ENCODE measurements at places on chromosomes 2 and 18. TPM values are rescaled to one million over a fixed set of nuclear protein-coding genes. Genes with fewer than 3 reads are reported as not detected.

The TPO gene
- total RNA-seq, result not detected

The BMP10 gene
- total RNA-seq, result 8.0 TPM

The SCG2 gene
- total RNA-seq, result not detected

The HDHD2 gene
- 23.0 TPM for total RNA-seq

DNA sequence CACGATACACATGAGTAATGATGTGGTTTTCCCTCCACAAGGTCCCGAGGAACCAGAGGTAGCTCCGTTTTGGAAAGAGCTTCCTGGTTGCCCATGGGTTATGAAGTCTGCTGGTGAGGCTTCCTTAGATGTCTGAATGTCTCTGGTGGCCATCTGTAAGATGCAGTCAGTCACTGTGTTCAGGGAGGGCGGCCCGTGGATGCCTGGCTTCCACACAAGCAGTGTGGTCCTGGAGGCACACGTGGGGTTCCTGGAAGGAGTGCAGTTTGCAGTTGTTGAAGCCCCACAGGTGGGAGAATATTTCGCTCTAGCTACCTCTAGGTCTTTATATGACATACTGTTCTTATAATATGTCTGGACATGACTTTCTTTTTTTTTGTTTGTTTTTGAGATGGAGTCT lies 209.0 kb downstream of the FAM210A start:
- H3K27me3 ChIP-seq, result no peaks in the 10 kb centered on the region
- H3K36me3 ChIP-seq, result peaks cover 6% of the 10 kb centered on the region
- no peak for DNase-seq
- H3K4me3 ChIP-seq, result no peak overlapping the region
- H3K27ac ChIP-seq, result no peak overlapping the region
- peaks cover 13% of the 10 kb centered on the region for H3K4me1 ChIP-seq

DNA sequence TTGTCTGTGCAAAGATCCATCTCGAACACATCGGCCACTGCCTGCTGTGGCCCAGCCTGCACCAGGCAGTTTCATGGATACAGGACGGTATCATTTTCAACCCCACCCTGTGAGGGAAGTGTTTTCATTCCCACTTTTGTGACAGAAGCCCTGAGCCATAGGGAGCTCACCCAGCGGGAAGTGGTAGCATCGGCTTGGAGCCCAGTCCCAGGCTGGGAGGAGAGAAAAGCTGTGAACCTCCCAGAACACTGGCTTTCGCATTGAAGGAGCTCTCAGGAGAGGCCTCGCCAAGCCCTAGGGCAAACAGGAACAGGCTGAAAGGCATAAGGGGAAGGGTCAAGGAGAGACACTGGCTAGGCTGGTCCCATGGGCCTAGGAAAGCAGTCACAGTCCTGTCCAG lies 166.1 kb downstream of the TFCP2L1 start:
- H3K4me1 ChIP-seq, result no peaks in the 10 kb centered on the region
- H3K27me3 ChIP-seq, result no peaks in the 10 kb centered on the region
- no peak for DNase-seq
- no peak overlapping the region for H3K27ac ChIP-seq
- H3K4me3 ChIP-seq, result no peak overlapping the region

DNA sequence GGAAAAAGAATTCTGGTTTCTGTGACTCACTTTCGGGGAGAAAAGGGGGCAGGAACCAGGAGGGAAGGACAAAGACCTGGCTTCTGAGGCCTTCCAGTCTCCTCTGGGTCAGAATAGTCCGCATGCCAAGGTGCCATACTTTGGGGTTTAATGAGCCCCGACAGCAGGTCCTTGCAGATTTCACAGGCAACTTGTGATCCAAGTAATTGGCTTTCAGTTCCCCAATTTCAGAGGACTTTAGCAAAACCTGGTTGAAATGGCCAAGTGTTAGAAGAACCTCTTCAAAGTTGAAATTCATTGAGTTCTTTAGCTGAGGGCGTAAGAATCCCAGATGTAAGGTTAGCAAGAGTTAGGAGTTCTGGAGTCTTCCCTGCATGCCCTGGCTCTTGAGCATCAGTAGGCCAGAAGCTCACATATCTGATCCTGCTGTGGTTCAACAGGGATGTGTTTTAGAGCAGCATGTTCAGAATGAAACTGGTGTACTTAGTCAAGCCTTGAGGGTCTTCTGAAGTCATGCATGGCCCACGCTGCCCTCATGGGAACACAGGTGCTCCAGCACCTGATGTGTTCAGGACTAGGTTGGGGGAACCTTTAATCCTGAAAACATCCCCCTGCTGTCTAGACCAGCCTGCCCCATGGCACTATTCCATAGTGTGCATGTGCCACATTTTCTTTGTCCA lies 143.0 kb downstream of the NUP35 start:
- H3K27ac ChIP-seq, result no peak overlapping the region
- no peaks in the 10 kb centered on the region for H3K27me3 ChIP-seq
- no peaks in the 10 kb centered on the region for H3K4me1 ChIP-seq

GRCh38 chr2:208496129-208496528 lies 89.5 kb downstream of the PTH2R start:
- DNase-seq, result no peak
- no peaks in the 10 kb centered on the region for H3K4me1 ChIP-seq
- no peaks in the 10 kb centered on the region for H3K36me3 ChIP-seq

DNA sequence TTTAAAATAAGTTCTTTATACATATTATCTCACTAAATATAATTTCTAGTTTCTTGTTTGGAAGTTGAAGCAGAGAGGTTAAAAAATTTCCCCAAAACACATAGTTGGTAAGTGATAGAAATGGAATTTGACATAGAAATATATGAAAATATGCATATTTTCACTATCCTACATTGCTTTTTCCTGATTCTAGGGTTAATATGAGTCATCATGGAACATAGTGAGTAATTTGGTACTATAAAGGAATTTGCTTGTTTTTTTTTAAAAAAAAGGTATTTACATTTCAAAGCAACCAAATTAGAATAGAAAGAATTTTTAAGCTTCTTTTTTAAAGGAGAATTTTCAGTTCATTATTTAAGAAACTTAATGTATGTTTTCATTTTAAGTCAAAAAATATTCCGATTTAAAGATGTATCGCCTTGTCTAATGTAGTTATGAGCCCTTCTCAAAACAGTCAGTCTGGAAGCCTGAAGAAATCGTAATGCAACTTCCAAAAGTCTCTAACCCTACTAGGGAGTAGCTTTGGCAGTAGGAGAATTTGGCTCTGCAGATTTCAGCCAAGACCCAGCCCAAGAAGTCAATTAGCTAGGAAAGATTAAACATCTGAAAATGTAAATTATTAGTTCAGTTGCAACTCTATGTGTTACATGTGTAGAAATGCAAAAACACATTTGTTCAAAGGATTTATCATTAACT lies 147.3 kb downstream of the RDH14 start:
- DNase-seq, result no peak
- H3K27me3 ChIP-seq, result no peaks in the 10 kb centered on the region

DNA sequence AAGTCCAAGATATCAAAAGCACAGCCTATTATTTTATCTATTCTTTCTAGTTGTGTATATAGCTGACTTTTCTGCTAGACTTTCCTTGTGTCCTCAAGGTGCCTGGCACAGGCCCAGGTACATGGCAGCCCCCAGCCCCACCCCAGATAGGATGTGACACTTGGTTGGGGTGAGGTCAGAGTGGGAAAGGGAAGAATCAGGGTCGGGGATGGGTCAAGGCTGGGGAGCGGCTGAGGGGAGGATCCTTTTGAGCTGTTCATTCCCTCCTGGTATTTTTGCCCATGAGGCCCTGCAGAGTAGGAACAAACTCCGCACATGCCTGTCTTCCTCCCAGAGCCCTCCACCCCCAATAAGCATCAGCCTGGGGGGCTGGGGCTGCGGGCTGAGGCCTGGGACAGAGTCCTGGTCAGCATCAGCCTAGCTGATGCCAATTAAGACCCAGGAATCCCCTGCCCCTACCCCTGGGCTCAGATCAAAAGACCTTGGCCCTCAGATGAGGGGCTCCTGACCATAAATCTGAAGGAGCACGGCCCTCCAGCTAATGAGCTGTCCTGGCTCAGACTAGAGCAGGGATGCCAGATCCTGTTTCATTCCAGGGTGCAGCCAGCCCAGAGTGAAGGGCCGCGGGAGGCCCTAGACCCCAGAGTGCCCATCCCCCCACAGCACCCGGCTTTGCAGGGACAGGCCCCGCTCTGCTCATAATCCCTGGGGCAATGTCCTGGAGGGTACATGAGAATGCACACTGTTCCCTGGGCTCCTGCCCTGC lies 85.3 kb downstream of the SDC1 start:
- no peaks in the 10 kb centered on the region for H3K27me3 ChIP-seq
- H3K4me3 ChIP-seq, result no peak overlapping the region
- no peak overlapping the region for H3K27ac ChIP-seq
- DNase-seq, result no peak
- no peaks in the 10 kb centered on the region for H3K4me1 ChIP-seq
- H3K36me3 ChIP-seq, result no peaks in the 10 kb centered on the region

- DNase-seq, result peak; percentile 88
- no peaks in the 10 kb centered on the region for H3K27me3 ChIP-seq
- no peaks in the 10 kb centered on the region for H3K36me3 ChIP-seq
- peak within 1 kb of the TSS; percentile 93 for H3K27ac ChIP-seq
- H3K4me1 ChIP-seq, result peaks cover 18% of the 10 kb centered on the region
These were observed at the start of gene CTIF for GRCh38 chr18:48538531-48539405. Gene CTIF, plus strand, starts transcription at chr18:48539031. Its CDS starts 80,535 bp downstream, at chr18:48619566.

GRCh38 chr18:50507120-50507590 lies 52.7 kb upstream of the MAPK4 start:
- H3K4me1 ChIP-seq, result no peaks in the 10 kb centered on the region
- H3K4me3 ChIP-seq, result no peak overlapping the region
- peak; percentile 49 for DNase-seq

DNA sequence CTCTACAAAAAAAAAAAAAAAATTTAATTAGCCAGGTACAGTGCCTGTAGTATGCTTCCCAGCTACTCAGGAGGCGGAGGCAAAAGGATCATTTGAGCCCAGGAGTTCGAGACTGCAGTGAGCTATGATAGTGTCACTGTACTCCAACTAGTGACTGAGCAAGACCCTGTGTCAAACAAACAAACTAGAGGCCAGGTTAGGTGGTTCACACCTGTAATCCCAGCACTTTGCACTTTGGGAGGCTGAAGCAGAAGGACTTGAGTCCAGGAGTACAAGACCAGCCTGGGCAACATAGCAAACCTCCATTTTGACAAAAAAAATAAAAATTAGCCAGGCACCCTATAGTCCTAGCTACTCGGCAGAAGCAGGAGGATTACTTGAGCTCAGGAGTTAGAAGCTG lies 13.4 kb downstream of the HDLBP start:
- no peaks in the 10 kb centered on the region for H3K36me3 ChIP-seq
- no peak overlapping the region for H3K4me3 ChIP-seq
- H3K4me1 ChIP-seq, result peaks cover 33% of the 10 kb centered on the region
- no peaks in the 10 kb centered on the region for H3K27me3 ChIP-seq
- no peak overlapping the region for H3K27ac ChIP-seq
- DNase-seq, result no peak

GRCh38 chr2:21052044-21052443 lies 8.2 kb upstream of the APOB start:
- no peak overlapping the region for H3K4me3 ChIP-seq
- H3K4me1 ChIP-seq, result peaks cover 9% of the 10 kb centered on the region
- no peaks in the 10 kb centered on the region for H3K27me3 ChIP-seq
- peak overlapping the region; percentile 69 for H3K27ac ChIP-seq
- DNase-seq, result no peak

GRCh38 chr2:72389447-72389846 lies 241.8 kb upstream of the CYP26B1 start:
- no peak overlapping the region for H3K4me3 ChIP-seq
- H3K4me1 ChIP-seq, result no peaks in the 10 kb centered on the region
- peaks cover 2% of the 10 kb centered on the region for H3K36me3 ChIP-seq

DNA sequence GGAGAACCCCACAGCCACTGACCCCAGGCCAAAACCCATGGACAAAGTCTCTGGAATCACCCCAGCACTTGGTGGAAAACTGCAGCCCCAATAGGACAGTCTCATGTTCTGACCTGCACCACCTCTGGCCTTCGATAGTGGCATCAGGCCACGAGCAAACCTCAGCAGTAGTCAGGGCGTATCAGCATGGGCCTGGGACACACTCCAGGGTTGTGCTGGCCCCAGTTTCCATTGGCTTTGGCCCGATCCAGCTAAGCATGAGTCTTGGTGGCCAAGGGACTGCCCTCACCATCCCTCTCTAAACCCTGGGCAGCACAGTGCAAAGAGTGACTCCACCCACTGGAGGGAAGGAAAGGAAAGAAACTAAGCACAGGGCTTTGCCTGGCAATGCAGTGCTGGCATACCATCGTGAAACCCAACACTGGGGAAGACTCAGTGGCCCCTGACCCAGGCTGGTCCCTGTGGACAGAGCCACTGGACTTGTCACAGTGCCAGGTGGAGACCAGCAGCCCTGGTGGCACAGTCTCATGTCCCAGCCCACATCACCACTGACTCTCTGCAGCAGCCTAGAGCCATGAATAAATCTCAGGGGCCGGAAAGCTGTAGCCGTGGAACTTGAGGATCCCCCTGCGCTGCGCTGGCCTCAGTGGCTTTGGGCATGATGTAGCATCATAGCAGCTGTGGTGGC lies 46.3 kb downstream of the ZNF519 start:
- no peak overlapping the region for H3K4me3 ChIP-seq
- no peak for DNase-seq
- no peaks in the 10 kb centered on the region for H3K36me3 ChIP-seq
- no peaks in the 10 kb centered on the region for H3K27me3 ChIP-seq

- no peak overlapping the region for H3K27ac ChIP-seq
- H3K4me3 ChIP-seq, result no peak overlapping the region
- DNase-seq, result no peak
- H3K4me1 ChIP-seq, result no peaks in the 10 kb centered on the region
These were observed 848.8 kb upstream of the KLHL29 start for GRCh38 chr2:22536133-22536532.

DNA sequence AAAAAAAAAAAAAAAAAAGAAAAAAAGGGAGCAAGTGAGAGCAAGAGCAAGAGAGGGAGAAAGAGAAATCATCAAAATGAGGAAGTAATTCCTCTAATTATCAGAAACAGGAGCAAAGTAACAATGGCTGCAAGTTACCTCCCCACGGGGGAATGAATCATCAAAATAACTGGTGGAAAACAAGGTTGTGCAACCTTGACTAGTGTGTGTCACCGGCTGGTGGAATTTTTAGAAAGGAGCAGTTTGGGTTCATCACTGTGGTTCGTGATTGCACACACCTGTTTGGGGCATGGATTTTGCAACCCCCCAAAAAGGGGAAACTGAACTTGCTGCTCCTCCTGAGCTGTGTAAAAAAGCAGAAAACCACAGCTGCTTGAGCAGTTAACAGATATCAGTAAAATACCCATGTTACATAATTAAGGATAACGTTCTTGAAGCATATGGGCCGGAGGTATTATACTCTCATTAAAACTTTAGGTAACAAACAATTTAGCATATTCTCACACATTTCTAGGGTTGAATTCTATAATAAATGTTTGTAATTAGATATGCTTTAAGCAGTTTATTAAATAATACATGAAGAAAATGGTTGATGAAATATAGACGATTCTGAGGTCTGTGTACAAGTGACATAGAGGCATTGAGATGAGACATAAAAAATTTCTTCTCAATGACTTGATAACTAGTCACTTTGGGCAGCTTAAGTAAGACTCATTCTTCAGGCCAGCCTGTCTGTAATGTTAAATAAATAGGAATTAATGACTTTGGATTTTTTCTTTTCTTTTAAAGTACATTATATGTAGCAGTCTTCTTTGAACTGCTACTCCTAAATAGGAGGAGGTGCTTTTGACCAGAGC lies 184.2 kb upstream of the ZEB2 start:
- no peak for DNase-seq
- no peaks in the 10 kb centered on the region for H3K27me3 ChIP-seq
- no peak overlapping the region for H3K27ac ChIP-seq
- H3K36me3 ChIP-seq, result no peaks in the 10 kb centered on the region
- H3K4me1 ChIP-seq, result no peaks in the 10 kb centered on the region

- peak; percentile 30 for DNase-seq
- H3K4me3 ChIP-seq, result no peak overlapping the region
- H3K27me3 ChIP-seq, result no peaks in the 10 kb centered on the region
- H3K36me3 ChIP-seq, result peaks cover 6% of the 10 kb centered on the region
These were observed 31.2 kb downstream of the GPC1 start for GRCh38 chr2:240466579-240467148.

The DCDC2C gene
- not detected for total RNA-seq

The CASP10 gene
- 8.7 TPM for total RNA-seq

The PIK3C3 gene
- 25.8 TPM for total RNA-seq
